Frontal cortex (tissue), 4 donors: ENCODE measurements at places on chromosomes 16 and 17.

- DNase-seq = no peak
Observed at GRCh38 chr16:53891409-53892139, 187.6 kb downstream of the FTO start.

DNA sequence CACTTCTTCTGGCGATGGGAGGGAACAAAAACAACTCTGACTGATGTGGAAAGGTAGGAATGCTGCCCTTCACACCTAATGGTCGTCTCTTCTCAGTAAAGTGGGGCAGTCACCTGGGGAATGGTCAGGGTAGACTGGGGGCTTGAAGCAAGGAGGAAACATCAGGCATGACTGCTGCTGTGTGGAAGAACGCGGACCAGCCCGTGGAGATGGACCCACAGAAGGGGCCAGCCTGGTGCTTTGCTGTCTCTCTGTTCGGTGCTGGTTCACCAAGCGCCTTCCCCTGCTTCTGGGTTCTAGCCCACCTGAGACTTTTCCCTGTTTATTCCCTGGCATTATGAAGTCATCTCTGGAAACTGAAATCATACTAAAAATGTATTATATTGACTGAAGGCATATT, 96.2 kb upstream of the DNAH17 start:
- DNase-seq = no peak

GRCh38 chr16:68740628-68741346, 3.7 kb downstream of the CDH1 start:
- DNase-seq = no peak

GRCh38 chr16:66486199-66486772, 59.2 kb downstream of the BEAN1 start:
- DNase-seq = no peak

- no peak for DNase-seq
Observed at GRCh38 chr17:28219771-28220170, 99.2 kb upstream of the TMEM97 start.

- DNase-seq = no peak
Observed at GRCh38 chr16:23905027-23905426, 69.2 kb downstream of the PRKCB start.

GRCh38 chr17:50146927-50147665, 3.4 kb downstream of the PPP1R9B start:
- no peak for DNase-seq

- DNase-seq = no peak
Observed at GRCh38 chr17:48545539-48545938, 630 bp upstream of the HOXB2 start.

- no peak for DNase-seq
Observed at GRCh38 chr16:88010343-88010967, 59.2 kb downstream of the BANP start.
